ENCODE measurements at places on chromosomes 7 and 10. TPM values are rescaled to one million over a fixed set of nuclear protein-coding genes. Genes with fewer than 3 reads are reported as not detected.

Gene CALD1
- total RNA-seq, result 31.2 TPM

- DNase-seq, result peak; percentile 45
Measured at GRCh38 chr10:71713135-71714030, 6.2 kb downstream of the C10orf105 start.

DNA sequence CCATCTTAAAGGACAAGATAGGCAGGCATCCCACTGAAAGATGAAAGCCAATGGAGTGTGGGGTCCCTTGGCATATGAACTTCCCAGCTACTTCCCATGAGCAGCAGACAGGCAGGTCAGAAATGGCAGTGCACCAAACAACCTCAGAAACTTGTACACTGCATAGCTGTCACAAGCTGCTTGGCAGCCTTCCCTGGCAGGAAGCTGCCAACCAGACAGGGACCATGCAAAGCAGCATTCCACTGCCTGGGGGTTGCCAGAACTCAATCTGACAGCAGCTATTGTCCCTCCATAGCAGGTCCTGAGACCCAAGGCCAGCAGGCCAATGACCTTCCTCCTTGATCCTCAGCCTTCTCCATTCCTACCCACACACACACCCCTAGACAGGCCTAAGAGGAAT, 139.5 kb downstream of the PLCE1 start:
- DNase-seq, result peak; percentile 45

DNA sequence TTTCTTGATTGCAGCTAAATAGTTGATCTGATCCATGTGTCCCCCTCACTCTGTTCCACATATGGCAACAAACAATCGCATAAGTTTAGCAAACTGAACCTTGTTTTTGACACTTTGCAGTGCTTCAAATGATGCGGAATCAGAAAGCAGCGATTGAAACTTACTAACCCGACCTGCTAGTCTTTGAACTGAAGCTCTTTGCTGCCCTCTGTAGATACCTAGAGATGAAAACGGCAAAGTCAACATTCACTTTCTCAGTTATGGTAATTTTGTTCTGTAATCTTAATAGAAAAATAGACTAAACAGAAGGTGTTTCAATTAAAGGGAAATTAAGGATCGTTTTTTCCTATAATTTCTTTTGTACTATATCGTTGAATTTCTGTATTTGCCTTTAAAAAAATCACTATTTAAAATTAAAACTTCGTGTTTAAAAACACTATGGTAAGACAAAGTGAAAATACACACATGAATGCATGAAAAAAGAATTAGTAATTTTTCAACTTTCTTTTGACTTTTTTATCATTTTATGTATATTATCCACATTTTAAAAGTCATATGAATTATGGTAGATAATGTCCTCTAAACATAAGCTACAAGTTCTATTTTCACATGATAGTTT, 276.5 kb downstream of the MAGI2 start:
- no peak for DNase-seq

GRCh38 chr10:112715581-112715980, 234.5 kb upstream of the TCF7L2 start:
- no peak for DNase-seq

GRCh38 chr10:73730153-73730906, 13.8 kb upstream of the SEC24C start:
- DNase-seq, result peak; percentile 84

All from pancreas (tissue), 10 donors.